ENCODE measurements at places on chromosomes 4 and X. TPM values are rescaled to one million over a fixed set of nuclear protein-coding genes. Genes with fewer than 3 reads are reported as not detected.
A peak's percentile ranks its signal among the peaks of the same experiment; 100 is the strongest.

Gene SPARCL1
- total RNA-seq: 300 TPM

DNA sequence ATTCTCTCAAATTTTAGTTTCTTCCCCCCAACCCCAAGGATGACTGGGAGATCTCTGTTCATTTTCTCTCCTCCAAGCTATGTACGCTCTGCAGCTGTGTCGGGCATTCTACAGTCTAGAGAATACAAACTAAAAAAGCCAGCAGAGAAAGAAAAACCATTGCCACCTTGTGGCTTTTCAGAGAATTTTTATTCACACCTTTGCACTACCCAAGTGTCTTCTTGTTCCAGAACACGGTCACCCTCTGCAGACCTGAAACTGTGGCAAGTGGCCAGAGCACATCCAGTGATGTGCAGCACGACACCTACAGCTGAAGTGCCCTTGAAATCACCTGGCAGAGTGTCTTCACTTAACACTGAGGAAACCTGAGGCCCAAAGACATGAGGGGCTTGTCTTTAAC is 68.6 kb downstream of the CHST7 start:
- no peaks in the 10 kb centered on the region for H3K27me3 ChIP-seq
- no peak overlapping the region for H3K4me3 ChIP-seq
- H3K36me3 ChIP-seq: no peaks in the 10 kb centered on the region

DNA sequence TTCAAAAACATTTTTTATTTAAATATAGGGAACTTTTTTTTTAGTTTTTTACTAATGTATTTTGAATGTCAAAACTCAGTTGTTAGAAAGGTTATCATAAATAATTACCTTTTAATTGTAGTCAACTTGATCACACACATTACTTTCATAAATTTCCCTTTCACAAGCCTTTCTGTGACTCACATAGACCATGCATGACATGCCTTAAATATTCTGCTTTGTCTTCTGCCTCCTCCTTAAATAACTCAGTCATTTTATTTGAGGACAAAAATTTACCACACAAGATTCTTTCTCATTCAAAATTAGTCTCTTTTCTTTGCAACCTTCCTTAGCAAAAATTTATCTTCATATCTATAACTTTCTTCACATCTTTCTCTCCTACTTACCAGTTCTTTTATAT is 219.9 kb downstream of the EVC2 start:
- H3K27ac ChIP-seq: no peak overlapping the region
- H3K36me3 ChIP-seq: no peaks in the 10 kb centered on the region
- H3K4me3 ChIP-seq: no peak overlapping the region
- no peaks in the 10 kb centered on the region for H3K4me1 ChIP-seq

DNA sequence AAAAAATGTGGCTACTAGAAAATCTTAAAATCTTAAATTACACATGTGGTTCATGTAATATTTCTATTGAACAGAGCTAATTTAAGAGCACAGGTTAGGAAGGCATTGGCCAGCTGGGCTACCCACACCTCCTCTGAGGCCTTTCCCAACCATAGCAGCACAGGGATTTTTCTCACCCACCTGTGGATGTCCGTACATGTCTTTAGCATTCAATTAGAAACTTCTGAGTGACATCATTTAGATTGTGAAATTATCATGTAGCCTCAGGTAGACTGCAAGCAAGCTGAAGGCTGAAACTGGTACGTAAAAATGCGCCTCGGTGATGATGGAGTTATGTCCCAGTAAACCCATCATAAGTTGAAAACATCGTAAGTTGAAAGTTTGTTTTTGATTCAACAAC is 31.2 kb downstream of the SCARB2 start:
- no peaks in the 10 kb centered on the region for H3K27me3 ChIP-seq
- H3K36me3 ChIP-seq: peaks cover 11% of the 10 kb centered on the region
- H3K4me1 ChIP-seq: peaks cover 41% of the 10 kb centered on the region
- peak overlapping the region; percentile 12 for H3K27ac ChIP-seq
- DNase-seq: no peak

Gene NRK
- not detected for total RNA-seq

DNA sequence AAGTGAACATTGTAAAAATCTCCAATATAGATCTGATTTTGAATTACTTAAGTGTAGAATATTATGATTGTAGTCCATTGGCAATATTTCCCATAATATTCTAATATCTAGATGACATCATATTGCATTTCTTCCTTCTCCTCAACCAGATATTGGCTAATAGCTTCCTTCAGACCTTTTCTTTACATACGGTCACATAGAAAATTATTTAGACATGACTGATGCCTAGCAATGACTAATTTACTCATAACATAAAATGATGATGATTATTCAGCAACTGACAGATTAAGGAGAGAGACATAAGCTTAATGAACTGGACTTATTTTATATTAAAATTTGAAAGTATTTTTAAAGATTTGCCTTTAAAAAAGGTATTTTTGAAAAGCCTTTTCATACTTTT is 1287.6 kb downstream of the STIM2 start:
- H3K27me3 ChIP-seq: no peaks in the 10 kb centered on the region
- no peak overlapping the region for H3K4me3 ChIP-seq
- DNase-seq: no peak
- H3K27ac ChIP-seq: no peak overlapping the region

Gene MAGEB10
- not detected for total RNA-seq

GRCh38 chr4:156505341-156505955 is 466.2 kb downstream of the PDGFC start:
- H3K27ac ChIP-seq: no peak overlapping the region
- no peaks in the 10 kb centered on the region for H3K27me3 ChIP-seq
- H3K4me1 ChIP-seq: no peaks in the 10 kb centered on the region

DNA sequence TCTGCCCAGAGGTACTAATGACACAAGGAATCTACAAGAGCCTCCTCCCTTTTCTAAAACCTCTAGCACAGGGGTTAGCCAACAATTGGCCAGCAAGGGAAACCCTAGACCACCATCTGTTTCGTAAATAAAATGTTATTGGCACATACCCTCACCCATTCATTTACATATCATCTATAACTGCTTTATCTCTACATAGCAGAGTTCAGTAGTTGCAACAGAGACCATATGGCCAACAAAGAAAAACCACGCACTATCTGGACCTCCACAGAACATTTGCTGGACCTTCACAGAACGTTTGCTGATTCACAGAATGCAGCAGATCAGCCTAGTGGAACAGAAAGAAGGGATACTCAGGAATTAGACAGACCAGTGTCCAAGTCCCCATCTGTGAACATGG is 9.4 kb downstream of the SLC2A9 start:
- H3K27me3 ChIP-seq: no peaks in the 10 kb centered on the region
- no peak overlapping the region for H3K4me3 ChIP-seq
- H3K4me1 ChIP-seq: peaks cover 17% of the 10 kb centered on the region

Gene MGARP
- total RNA-seq: 0.29 TPM

DNA sequence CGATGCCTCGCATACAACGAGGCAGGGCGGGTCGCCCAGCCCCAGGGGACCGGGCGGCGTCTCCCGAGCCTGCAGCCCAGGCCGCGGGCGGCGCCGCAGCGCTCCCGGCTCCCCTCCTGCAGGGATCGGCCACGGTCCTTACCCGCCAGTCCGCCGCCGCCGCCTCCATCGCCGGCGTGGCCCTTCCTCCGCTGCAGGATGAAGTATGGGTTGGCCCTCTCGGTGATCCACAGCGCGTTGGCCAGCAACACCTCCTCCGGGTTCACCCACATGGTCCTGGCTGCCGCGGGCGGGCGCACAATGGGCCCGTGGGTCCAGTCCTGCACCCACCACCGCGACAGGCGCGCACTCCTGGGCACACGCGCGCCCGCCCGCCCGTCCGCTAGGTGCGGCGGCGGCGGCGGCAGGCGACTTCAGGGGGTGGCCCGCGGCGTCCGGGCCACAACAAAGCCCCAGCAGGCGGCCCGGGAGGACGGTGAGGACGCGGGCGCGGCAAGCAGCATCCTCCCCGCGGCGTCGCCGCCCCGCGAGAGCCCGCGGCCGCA is 339 bp downstream of the TBC1D9 start:
- DNase-seq: no peak
- H3K27me3 ChIP-seq: peaks cover 7% of the 10 kb centered on the region
- H3K4me3 ChIP-seq: peak overlapping the region; percentile 69
- H3K27ac ChIP-seq: peak overlapping the region; percentile 79

DNA sequence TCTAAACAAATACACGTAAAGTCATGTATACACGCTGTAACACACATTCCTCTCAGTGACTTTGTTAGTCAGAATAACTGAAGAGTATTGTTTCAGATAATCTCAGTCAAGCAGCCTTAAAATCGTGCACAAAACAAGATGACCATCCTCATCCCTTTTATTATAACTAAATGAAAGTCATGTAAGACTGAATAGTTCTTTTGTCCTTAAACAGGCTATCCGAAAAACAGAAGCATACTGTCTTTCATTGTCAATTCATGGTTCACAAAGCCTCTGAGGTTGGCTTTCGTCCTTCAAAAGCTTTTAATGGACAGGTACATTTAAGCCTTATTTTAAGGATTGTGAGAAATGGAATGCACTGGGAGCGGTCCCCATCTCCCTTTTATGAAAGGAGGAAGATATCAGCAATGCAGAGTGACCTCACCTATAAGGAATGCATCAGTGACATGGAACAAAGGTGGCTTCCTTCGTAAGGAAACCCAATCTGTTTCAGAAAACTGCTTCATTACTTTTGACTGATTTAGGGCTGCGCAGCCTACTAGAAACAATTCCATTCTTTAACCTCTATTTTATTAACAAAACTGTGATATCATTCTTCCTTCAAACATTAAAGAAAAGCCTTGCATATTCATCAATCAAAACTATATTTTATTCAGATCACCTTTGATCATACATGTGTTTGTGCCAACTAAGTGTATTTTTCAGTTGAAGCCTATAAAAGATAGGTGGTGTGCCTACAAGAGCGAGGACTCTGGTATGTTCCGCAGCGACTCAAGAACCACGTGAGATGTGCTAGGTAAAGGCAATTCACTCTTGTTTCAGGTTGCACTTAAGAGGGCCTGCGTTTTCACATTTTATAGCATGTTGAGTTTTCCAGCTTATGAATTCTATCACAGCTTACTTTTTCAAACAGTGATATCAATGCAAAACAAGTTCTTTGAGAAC is 19.2 kb downstream of the SH3RF1 start:
- no peak overlapping the region for H3K4me3 ChIP-seq
- no peaks in the 10 kb centered on the region for H3K27me3 ChIP-seq
- no peaks in the 10 kb centered on the region for H3K36me3 ChIP-seq
- no peak overlapping the region for H3K27ac ChIP-seq
- DNase-seq: no peak

DNA sequence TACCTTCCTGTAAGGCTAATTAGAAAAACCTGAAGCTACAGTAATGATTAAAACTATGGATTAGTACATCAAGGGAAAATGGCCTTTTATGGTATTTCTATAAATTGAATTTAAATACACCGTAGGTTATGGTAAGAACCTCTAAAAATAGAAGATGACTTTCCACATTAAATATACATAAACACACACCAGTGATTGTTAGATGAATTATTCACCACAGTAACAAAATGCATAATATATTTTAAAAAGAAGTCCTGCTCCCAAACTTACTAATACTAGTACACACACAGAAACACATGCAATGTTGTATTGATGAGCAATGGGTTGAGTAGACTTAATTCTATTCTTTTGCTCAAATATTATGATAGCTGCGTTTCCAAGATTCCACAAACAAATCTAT is 277.9 kb upstream of the ANKRD50 start:
- H3K27me3 ChIP-seq: no peaks in the 10 kb centered on the region
- H3K4me1 ChIP-seq: no peaks in the 10 kb centered on the region
- DNase-seq: no peak

Gene CLNK
- not detected for total RNA-seq

GRCh38 chr4:91304292-91304691 is 999.5 kb upstream of the GRID2 start:
- H3K36me3 ChIP-seq: no peaks in the 10 kb centered on the region
- H3K4me1 ChIP-seq: no peaks in the 10 kb centered on the region
- no peak overlapping the region for H3K27ac ChIP-seq
- no peak overlapping the region for H3K4me3 ChIP-seq
- H3K27me3 ChIP-seq: no peaks in the 10 kb centered on the region

- H3K27ac ChIP-seq: no peak overlapping the region
- DNase-seq: no peak
- H3K36me3 ChIP-seq: no peaks in the 10 kb centered on the region
- H3K4me1 ChIP-seq: no peaks in the 10 kb centered on the region
- H3K4me3 ChIP-seq: no peak overlapping the region
These were observed 10.8 kb upstream of the RHOH start for GRCh38 chr4:40185830-40186664.

Gene TEC
- total RNA-seq: 1.3 TPM

- DNase-seq: no peak
- no peaks in the 10 kb centered on the region for H3K27me3 ChIP-seq
- H3K4me1 ChIP-seq: no peaks in the 10 kb centered on the region
These were observed 26.1 kb downstream of the ZRSR2 start for GRCh38 chrX:15816438-15816809.

- no peak for DNase-seq
- no peak overlapping the region for H3K27ac ChIP-seq
- H3K4me1 ChIP-seq: no peaks in the 10 kb centered on the region
- no peaks in the 10 kb centered on the region for H3K27me3 ChIP-seq
- H3K4me3 ChIP-seq: no peak overlapping the region
These were observed 34.6 kb upstream of the SFRP2 start for GRCh38 chr4:153823483-153823882.

DNA sequence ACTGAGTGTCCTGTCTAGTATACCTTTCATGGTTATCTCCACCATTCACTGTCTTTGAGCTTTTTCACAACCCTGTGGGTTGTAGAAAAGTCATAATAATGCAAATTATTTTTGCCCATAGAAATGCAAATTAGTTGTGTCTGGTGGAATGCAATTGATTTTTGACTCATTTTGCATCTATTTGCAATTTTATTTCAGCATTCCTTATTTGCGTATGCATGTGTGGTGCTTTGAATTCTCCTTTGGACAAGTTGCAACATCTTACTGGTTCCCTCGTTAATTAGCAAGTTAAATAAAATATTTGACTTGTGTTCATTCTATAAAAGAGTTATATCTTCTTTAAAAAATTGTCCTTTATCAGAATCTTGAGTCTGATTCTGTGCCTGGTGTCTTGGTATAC is 297.3 kb upstream of the CASK start:
- H3K27ac ChIP-seq: no peak overlapping the region
- no peaks in the 10 kb centered on the region for H3K36me3 ChIP-seq
- no peaks in the 10 kb centered on the region for H3K27me3 ChIP-seq
- H3K4me3 ChIP-seq: no peak overlapping the region

DNA sequence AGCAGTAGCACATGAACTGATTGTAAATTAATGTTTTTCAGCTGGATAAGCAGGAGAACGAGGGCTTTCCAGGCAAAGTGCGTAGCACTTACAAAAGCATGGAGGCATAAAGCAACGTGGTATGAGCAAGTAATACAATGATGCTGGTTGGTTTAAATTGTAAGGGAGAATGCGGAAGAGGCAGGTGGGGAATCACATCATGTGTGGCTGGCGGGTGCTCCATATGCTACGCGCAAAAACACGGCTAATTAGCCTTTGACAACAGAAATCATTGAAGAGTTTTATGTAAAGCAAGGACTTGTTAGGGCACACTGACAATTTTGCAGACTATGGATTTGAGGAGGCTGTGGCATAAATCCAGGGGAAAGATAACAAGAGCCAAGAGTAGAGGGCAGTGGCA is 14.6 kb downstream of the SYTL4 start:
- no peak overlapping the region for H3K4me3 ChIP-seq
- H3K36me3 ChIP-seq: no peaks in the 10 kb centered on the region
- no peaks in the 10 kb centered on the region for H3K27me3 ChIP-seq
- DNase-seq: no peak

All from gastrocnemius medialis (tissue), 4 donors.